Stimulated activated naive B cell treated with anti-CD40 and anti-IgM and Interleukin-4, amounts not matched to agents 10 μg/mL and 1 μg/mL and 100 μg/mL, for 72 hours (primary cell): ENCODE measurements at places on chromosomes 1 and 21.
A peak's percentile ranks its signal among the peaks of the same experiment; 100 is the strongest.

- H3K4me3 ChIP-seq: no peak overlapping the region
- no peaks in the 10 kb centered on the region for H3K36me3 ChIP-seq
- peaks cover 72% of the 10 kb centered on the region for H3K4me1 ChIP-seq
Measured at GRCh38 chr1:64944913-64945312, 21.4 kb downstream of the JAK1 start.

DNA sequence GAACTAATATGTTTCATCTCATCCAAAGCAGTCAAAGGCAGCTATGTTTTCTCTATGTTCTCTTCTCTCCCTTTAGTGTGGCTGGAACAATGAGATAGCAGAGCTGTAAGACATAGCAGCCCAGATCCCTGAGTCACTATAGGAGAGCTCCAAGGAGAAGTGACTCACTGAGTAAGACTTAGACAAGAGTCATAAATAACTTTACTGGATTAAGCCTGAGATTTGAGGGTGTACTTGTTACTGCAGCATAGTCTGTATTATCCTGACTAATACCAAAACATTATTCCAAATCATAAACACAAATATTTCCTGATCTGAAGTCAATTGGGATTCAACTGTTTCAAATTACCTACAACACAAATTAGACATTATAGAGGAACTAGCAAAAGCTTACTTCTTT is 3.9 kb downstream of the KRTAP19-8 start:
- H3K36me3 ChIP-seq: peaks cover 2% of the 10 kb centered on the region
- no peak overlapping the region for H3K27ac ChIP-seq
- peaks cover 6% of the 10 kb centered on the region for H3K4me1 ChIP-seq

- DNase-seq: no peak
- H3K4me3 ChIP-seq: no peak overlapping the region
- H3K27ac ChIP-seq: no peak overlapping the region
Measured at GRCh38 chr1:216055004-216055403, 368.2 kb downstream of the USH2A start.

DNA sequence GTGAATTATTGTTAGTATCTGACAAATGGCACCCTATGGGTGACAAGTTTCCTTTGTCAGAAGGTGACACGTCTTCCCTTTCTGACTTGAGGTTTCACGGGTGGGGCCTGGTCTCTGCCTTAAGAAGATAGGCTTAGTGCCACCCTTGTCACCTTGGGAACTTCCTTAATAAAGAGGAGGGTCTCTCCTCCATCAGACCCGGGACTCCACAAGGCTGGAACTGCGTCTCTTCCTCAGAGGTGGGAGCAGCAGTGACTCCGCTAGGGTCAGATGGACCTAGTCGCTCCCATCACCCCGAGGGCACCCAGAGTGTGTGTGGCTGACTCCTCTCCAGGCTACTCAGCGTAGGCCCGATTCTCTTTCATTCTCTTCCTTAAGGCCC is 774 bp upstream of the WDTC1 start:
- H3K4me1 ChIP-seq: peaks cover 24% of the 10 kb centered on the region
- H3K4me3 ChIP-seq: peak overlapping the region; percentile 99
- peak overlapping the region; percentile 97 for H3K27ac ChIP-seq
- no peak for DNase-seq
- no peaks in the 10 kb centered on the region for H3K27me3 ChIP-seq

- no peak for DNase-seq
- H3K36me3 ChIP-seq: peaks cover 8% of the 10 kb centered on the region
- no peak within 1 kb of the TSS for H3K4me3 ChIP-seq
- peaks cover 10% of the 10 kb centered on the region for H3K4me1 ChIP-seq
- H3K27me3 ChIP-seq: no peaks in the 10 kb centered on the region
Measured at GRCh38 chr1:65420590-65421350, at the start of the genes LEPR and LEPROT. Gene LEPR, plus strand, starts transcription at chr1:65420668. Its CDS starts 144,898 bp downstream, at chr1:65565566. Gene LEPROT, plus strand, starts transcription at chr1:65420668. Its CDS starts 57 bp downstream, at chr1:65420725.

- H3K27me3 ChIP-seq: peaks cover 10% of the 10 kb centered on the region
- H3K27ac ChIP-seq: no peak overlapping the region
- H3K4me3 ChIP-seq: no peak overlapping the region
- no peak for DNase-seq
Measured at GRCh38 chr1:208909011-208909984, 665.1 kb upstream of the PLXNA2 start.
